ENCODE measurements at places on chromosomes 3 and 15.

DNA sequence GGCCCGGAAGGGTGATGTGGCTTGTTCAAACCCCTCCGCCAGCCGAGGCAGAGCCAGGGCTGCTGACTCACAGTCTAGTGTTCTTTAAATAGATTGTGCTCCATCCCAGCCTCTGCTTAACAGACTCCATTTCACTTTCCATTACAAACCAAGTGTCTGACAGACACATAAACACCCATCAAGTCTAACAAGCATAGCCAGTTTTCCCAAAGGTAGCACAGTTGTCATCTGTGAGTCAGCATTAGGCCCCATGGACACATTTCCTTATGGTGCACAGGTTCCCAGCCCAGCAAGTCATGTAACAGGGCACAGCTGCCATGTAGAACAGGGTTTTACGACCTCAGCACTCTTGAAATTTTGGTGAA is 109.9 kb upstream of the RAP2B start:
- peak; percentile 65 for DNase-seq

DNA sequence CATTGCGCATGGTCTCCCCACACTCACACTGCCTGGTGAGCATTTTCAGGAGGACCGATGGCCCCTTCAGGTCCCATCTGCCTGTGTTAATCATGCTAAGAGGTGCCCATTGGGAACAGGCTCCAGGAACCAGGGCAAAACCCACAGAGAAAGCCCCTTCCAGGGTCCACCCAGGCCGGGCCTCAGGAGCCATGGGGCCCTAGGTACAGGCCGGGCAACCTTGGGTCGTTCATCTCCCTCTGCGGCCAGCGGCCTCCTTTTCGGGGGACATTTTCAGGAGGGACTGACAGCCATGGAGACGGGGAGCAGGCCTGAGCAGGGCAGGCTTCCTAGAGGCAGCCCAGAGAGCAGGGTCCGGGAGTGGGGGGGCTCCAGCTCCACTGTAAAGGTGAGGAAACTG is 68.0 kb upstream of the TAMM41 start:
- DNase-seq = no peak

- no peak for DNase-seq
Measured at GRCh38 chr3:19457449-19457848, 309.1 kb downstream of the KCNH8 start.

- DNase-seq = no peak
Measured at GRCh38 chr3:126292318-126293070, 64.7 kb downstream of the KLF15 start.

DNA sequence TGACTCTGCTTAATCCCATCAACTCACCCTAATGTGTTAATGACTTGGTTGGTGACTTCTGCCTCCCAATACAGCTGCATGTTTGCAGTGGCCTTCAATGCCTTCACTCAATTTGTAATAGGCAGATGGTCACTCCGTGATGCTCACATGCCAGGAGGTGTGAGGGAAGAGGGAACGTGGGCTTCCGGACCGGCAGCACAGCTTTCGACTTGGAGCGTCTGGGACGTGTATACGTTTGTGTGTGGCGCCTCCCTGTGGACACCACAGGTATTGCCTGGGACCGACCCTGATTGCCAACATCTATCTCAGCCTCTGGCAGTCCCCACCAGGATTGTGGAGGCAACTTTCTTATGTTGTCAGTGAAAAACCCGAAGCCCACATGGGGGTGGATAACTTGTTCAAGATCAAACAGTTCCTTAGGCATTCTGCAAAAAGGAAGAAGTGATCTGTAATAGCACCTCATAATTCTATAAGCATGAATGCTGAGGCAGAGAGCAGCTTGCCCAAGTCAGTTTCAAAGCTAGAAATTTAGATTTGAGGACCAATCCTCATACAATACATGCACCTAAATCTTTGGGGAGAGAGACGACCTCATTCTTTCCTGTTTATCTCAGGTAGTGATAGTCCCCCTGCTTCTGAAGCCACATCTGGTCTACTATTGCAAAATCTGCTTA is 16.9 kb downstream of the MRPL46 start:
- peak; percentile 75 for DNase-seq

- no peak for DNase-seq
Measured at GRCh38 chr3:180828001-180828720, 84.3 kb upstream of the FXR1 start.

DNA sequence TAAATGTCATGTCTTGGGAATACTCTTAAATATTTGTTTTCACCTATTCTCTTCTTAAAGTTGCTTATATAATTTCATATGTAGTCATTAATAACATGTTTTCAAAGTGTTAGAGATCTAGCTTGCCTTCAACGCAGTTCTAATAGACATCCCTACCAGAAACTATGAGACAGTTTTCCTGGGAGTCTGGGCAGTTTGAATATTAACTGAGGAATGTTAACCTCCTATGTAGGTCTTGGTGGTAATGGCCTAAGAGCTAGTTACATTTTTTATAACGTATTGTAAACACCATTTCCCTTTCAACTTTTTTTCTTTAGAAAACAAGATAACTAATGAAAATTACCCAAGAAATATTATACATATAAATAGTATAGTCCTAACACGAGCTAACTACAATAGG is 328.2 kb downstream of the TIGIT start:
- DNase-seq = no peak

GRCh38 chr15:42914728-42915497 is 5.7 kb downstream of the TTBK2 start:
- DNase-seq = peak; percentile 44

- DNase-seq = no peak
Measured at GRCh38 chr15:27490867-27491595, 520.0 kb downstream of the GABRG3 start.

DNA sequence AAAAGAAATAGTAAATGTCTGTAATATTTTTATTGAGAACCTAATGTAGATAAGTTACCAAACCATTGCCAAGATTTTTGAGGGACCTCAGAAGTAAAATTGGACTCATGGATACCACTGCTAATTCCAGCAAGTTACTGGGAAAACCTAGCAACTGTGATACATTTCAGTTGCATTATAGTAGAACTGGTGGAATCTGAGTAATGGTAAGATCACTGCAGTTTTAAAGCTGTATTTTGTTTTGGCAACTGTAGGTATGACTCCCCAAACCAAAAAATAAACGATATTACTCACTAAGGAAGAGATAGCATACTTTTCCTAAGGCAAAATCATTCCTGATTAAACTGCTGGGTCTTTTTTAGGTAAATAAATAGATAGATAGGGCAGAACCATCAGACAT is 54.0 kb downstream of the ARMC8 start:
- no peak for DNase-seq

DNA sequence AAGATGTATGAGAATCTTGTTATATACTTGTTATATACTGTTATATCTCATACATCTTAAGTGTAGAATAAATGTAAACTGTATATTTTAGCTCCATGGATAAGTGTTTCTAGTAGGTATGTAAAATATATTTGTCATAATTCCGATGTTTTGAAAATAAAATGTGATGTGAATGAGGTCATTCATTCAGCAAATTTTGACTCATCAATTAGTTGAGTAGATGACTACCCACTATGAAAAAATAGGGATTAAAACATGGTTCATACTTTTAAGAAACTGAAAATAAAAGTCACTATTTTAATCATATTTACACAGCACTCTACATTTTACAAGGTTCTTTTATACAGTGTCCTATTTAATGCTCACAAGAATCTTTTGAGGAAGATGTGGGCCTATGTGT is 28.4 kb upstream of the CNTN3 start:
- DNase-seq = no peak

DNA sequence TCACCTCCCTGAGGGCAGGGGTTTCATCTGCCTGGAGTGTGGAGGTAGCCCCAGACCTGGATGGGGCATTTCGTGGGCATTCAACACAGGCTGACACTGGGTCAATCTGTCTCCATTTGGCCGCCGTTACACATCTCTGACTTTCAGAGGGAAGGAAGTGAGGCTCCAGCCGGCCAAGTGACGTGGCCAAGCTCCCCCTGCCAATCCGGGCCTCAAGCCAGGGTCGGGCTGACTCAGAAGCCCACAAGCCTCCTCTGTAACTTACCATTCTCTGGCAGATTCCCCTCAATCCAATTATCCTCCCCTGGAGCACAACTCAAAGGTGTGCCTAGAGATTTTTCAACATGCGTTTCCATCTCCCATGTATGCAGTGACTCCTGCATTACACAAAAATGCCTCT is 227.6 kb downstream of the KLF13 start:
- DNase-seq = no peak

DNA sequence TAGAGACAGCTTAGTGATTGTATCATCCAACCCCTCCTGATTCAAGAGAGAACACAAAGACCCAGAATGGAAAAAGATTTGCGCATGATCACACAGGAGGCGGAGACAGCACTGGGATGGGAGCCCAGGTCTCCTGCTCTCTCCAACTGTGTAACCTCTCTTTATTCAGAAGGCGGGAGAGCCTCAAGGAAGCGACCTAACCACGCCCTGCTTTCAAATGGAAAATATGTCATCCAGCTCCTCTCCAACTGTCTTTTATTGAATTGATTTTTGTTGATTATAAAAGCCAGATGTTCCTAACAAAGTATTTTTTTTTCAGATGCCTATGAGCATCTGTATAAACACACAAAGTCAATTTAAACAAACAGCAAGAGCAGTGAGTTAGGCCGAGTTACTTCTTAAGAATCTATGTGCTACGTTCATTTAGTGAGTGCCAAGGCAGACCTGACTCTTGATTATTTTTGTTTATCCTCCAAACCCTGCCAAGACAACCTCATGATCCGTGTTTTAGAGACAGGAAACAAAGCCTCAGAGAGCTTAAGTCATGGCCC is 74.5 kb downstream of the BFSP2 start:
- no peak for DNase-seq

- DNase-seq = no peak
Measured at GRCh38 chr15:81954158-81954783, 91.5 kb downstream of the MEX3B start.

- DNase-seq = no peak
Measured at GRCh38 chr3:129313415-129313664, 34.7 kb downstream of the HMCES start.

GRCh38 chr3:196619223-196619622 is 20.3 kb upstream of the NRROS start:
- peak; percentile 19 for DNase-seq

- peak; percentile 44 for DNase-seq
Measured at GRCh38 chr3:144324076-144324475, 352.5 kb downstream of the DIPK2A start.

GRCh38 chr15:82649226-82649999 is 2.2 kb upstream of the CPEB1 start:
- DNase-seq = no peak

DNA sequence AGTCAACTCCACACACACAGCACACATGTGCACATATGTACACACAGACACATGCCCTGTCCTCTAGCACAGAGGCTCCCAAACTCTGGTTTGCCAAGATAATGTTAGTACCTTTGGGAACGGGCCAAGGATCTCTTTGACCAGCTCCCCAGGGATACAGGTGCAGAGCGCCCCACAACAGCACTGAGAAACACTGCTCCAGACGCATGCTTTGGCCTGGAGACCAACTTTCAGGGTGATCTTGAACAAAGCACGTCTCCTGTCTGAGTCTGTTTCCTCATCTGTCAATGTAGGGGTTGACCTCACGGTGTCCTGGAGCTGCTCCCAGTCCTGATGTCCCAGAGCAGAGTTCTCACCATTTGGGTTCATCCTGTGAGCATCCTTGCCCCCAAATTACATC is 15.9 kb upstream of the SKOR1 start:
- no peak for DNase-seq

GRCh38 chr3:70488816-70489215 is 176.4 kb upstream of the MDFIC2 start:
- DNase-seq = no peak

- peak; percentile 55 for DNase-seq
Measured at GRCh38 chr3:49397470-49397869, 14.3 kb downstream of the RHOA start.

DNA sequence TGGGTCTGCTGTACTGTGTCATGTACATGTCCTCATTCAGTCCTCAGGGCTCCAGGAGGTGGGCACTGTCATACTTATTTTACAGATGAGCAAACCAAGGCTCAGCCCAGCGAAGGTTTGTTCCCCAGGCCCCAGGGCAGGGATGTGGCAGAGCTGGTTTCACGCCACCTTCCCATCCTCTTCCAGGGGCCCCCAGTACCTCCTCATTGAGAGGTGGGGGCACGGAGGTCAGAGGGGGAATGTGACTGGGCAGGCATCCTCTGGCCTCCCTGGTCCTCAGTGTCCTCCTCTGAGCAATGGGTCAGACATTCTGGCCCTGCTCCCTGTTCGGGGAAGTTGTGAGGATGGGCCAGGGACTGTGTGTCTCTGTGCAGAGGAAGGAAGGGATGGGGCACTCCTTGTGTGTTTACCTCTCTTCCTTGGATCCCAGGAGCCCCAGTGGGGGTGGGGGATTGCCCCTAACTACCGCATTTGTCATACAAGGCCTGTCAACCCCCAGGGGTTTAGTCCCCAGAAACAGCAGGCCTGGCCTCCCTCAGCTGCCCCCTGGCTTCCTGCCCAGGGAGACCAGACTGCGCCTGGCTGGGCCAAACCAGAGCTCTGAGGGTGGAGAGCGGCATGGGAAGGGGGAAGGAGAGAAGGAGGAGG is 65.9 kb upstream of the LCTL start:
- peak; percentile 60 for DNase-seq

GRCh38 chr15:44713006-44713966 is 2.0 kb downstream of the B2M start:
- DNase-seq = peak; percentile 52

GRCh38 chr15:45637141-45637540 is 2.3 kb downstream of the SQOR start:
- DNase-seq = peak; percentile 35

GRCh38 chr3:189084620-189085019 is 87.2 kb upstream of the TPRG1 start:
- no peak for DNase-seq

DNA sequence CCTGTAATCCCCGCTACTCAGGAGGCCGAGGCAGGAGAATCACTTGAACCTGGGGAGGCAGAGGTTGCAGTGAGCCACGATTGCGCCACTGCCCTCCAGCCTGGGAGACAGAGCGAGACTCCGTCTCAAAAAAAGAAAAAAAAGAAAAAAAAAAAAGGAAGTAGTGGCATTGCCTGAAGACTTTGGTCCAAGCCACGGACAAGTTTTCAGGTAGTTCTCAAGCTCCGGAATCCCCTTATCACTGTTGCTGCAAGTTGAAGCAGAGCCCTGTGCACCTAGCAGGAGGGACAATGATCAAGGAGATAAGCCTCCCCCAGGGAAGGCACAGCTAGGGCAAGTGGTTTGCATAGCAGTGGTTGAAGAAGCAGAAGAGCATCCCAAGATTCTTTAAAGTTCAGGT is 97.6 kb downstream of the MEX3B start:
- DNase-seq = peak; percentile 46

All from NB4 (cell line).